ENCODE measurements at places on chromosomes 3 and 15.

DNA sequence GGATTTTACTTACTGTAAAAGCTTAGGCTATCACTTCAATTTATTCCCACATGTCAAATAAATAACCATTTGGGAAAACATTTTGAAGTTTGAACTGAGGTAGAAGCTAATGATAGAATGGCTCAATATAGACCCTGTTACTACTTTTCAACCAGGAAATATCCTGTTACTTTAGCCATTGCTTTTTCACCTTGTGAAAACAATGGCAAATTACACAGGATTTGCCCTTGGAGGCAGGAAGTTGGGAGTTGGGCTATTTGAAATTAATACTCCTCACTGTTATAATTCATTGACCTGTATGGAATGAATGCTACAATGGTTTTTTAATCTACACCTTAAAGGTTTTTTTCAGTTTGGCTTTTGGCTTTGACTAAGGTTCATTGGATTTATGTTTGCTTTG, 98.1 kb upstream of the UBE2E2 start:
- no peak for DNase-seq
- no peak overlapping the region for H3K27ac ChIP-seq
- no peaks in the 10 kb centered on the region for H3K36me3 ChIP-seq
- H3K4me1 ChIP-seq, result no peaks in the 10 kb centered on the region

- no peak overlapping the region for H3K4me3 ChIP-seq
- no peak overlapping the region for H3K27ac ChIP-seq
- no peaks in the 10 kb centered on the region for H3K4me1 ChIP-seq
- no peaks in the 10 kb centered on the region for H3K27me3 ChIP-seq
- DNase-seq, result no peak
Observed at GRCh38 chr15:93244696-93245660, 156.0 kb upstream of the RGMA start.

- no peaks in the 10 kb centered on the region for H3K36me3 ChIP-seq
- no peak overlapping the region for H3K4me3 ChIP-seq
- no peaks in the 10 kb centered on the region for H3K27me3 ChIP-seq
- DNase-seq, result no peak
- no peaks in the 10 kb centered on the region for H3K4me1 ChIP-seq
- no peak overlapping the region for H3K27ac ChIP-seq
Observed at GRCh38 chr3:45895686-45896468, 9.5 kb downstream of the CCR9 start.

DNA sequence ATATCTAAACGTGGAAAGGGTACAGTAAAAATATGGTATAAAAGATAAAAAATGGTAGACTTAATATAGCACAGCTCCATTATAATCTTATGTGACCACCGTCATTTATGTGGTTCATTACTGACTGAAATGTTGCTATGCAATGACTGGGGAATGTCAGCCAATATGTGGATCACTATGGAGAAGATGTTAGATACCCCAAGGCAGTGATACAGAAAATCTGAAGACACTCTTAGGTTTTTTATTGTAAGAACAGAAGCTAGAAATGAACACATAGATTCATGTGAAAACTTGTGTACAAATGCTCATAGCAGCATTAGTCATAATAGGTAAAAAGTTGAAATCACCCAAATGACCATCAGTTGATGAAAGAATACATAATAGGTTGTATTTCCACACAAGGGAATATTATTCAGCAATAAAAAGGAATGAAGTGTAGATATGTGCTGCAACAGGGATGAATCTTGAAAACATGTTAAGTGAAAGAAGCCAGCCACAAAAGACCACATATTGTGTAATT, 18.4 kb downstream of the MEF2A start:
- no peak for DNase-seq
- H3K36me3 ChIP-seq, result no peaks in the 10 kb centered on the region
- H3K4me1 ChIP-seq, result no peaks in the 10 kb centered on the region
- H3K27me3 ChIP-seq, result no peaks in the 10 kb centered on the region
- H3K27ac ChIP-seq, result no peak overlapping the region

DNA sequence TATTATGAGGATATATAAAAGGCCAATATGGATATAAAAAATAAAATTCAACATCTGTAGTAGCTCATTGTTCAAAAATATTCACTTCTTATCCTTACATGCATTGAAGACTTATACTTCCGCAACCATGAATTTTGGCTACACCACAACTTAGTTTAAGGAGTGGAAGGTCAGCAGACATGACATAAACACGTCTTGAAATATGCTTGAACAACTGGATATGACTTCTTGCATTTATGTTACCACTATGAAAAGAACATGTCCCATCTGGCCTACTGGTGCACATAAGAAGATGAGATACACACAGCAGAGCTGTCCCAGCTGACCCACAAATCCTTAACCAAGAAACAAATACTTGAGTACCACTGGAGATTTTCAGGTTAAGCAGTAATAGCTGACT, 52.1 kb downstream of the MYO9A start:
- H3K4me3 ChIP-seq, result no peak overlapping the region
- no peaks in the 10 kb centered on the region for H3K4me1 ChIP-seq
- no peaks in the 10 kb centered on the region for H3K36me3 ChIP-seq
- H3K27me3 ChIP-seq, result no peaks in the 10 kb centered on the region
- no peak overlapping the region for H3K27ac ChIP-seq
- no peak for DNase-seq

GRCh38 chr3:103787164-103787871, 1352.5 kb downstream of the ZPLD1 start:
- H3K27ac ChIP-seq, result no peak overlapping the region
- no peak overlapping the region for H3K4me3 ChIP-seq
- H3K36me3 ChIP-seq, result no peaks in the 10 kb centered on the region
- no peak for DNase-seq
- H3K27me3 ChIP-seq, result no peaks in the 10 kb centered on the region

DNA sequence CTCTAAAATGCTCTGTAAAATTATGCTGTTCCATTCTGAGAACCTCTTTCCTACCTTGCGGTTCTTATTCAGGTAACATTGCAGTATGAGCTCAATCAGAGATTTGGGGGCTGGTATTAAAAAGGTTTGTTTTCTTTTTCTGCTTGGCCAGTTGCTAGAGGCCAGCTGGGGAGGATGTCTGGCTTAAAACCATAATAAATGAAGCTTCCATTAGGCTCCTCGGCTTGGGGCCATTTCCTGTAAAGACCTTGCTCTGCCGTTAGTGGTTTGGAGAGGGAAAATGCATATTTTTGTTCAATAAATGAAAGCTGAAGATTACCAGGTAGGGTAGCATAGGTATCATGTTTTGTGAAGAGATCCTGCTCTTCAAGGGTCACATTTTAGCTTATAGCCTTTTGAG, 55.2 kb downstream of the MCTP2 start:
- H3K4me1 ChIP-seq, result no peaks in the 10 kb centered on the region
- no peak overlapping the region for H3K4me3 ChIP-seq
- no peak for DNase-seq
- no peaks in the 10 kb centered on the region for H3K27me3 ChIP-seq

DNA sequence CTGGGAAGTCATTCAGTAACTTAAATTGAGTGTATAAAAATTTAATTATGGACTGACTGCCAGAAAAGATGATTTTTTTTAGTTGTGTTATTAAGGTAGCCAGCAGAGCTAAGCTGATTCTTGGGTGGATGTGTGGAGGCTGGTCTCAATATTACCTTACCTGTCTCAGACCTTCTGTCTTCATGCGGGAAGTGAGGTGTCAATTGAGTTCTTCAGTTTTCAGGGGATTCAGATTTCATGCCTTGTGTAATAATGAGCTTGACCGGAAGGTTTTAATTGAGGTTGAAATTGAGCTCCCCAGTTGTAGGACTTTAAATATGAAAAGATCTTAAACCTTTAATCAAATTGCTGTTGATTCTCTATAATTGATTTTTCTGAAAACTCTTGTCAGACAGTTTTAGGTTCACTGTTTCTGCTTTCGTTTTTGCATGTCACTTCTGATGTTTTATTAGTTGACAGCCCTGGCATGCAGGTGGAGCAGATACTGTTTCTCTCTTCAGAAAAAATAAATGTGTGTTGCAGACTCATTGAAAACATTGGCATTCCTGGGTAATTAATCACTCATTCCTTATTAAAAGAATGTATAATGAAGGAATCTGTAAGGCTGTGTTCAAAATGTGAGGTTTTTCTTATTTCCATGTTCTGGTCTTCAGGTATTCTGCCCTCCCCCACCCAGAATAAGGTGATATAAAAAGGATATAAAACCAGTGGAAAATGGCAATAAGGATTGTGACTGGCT, 54.5 kb downstream of the PSMD6 start:
- H3K4me1 ChIP-seq, result no peaks in the 10 kb centered on the region
- no peak for DNase-seq
- H3K27me3 ChIP-seq, result no peaks in the 10 kb centered on the region
- peak overlapping the region; percentile 67 for H3K27ac ChIP-seq
- H3K36me3 ChIP-seq, result no peaks in the 10 kb centered on the region

- no peak overlapping the region for H3K4me3 ChIP-seq
- no peak overlapping the region for H3K27ac ChIP-seq
- no peaks in the 10 kb centered on the region for H3K4me1 ChIP-seq
- no peak for DNase-seq
- H3K27me3 ChIP-seq, result no peaks in the 10 kb centered on the region
Observed at GRCh38 chr3:131917006-131917405, 117.8 kb downstream of the CPNE4 start.

GRCh38 chr3:141275032-141275422, 43.4 kb downstream of the PXYLP1 start:
- H3K4me1 ChIP-seq, result no peaks in the 10 kb centered on the region
- no peak overlapping the region for H3K27ac ChIP-seq
- no peaks in the 10 kb centered on the region for H3K27me3 ChIP-seq
- DNase-seq, result no peak

GRCh38 chr15:23411841-23412240, 35.2 kb downstream of the GOLGA6L2 start:
- no peak overlapping the region for H3K27ac ChIP-seq
- no peak overlapping the region for H3K4me3 ChIP-seq
- H3K36me3 ChIP-seq, result no peaks in the 10 kb centered on the region
- no peaks in the 10 kb centered on the region for H3K27me3 ChIP-seq
- no peak for DNase-seq

GRCh38 chr15:57038496-57038895, 120.1 kb downstream of the TCF12 start:
- no peaks in the 10 kb centered on the region for H3K36me3 ChIP-seq
- H3K27me3 ChIP-seq, result no peaks in the 10 kb centered on the region
- DNase-seq, result no peak
- no peak overlapping the region for H3K4me3 ChIP-seq
- H3K27ac ChIP-seq, result no peak overlapping the region

GRCh38 chr15:88476635-88477060, 9.1 kb downstream of the MRPS11 start:
- DNase-seq, result no peak
- no peaks in the 10 kb centered on the region for H3K4me1 ChIP-seq
- peaks cover 59% of the 10 kb centered on the region for H3K36me3 ChIP-seq

DNA sequence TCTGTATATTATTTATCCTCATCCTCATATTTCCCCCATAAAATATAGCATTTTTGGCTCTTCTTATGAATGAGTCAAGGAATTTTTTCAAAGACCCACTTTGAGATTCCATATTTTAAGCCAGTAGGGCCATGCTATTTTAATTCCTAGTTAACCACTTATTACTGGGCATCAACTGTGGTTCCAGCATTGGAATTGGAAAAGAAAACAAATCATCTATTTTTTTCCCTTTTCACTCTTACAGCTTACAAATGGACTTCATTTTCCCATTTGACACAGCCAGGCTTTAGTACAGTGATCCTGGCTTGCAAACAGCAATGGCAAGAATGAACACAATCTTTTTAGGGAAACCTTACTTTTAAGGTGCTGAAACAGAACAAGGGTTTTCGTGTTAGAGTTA, 19.4 kb upstream of the PLCL2 start:
- H3K27ac ChIP-seq, result no peak overlapping the region
- no peaks in the 10 kb centered on the region for H3K27me3 ChIP-seq
- H3K4me1 ChIP-seq, result no peaks in the 10 kb centered on the region
- DNase-seq, result no peak
- no peaks in the 10 kb centered on the region for H3K36me3 ChIP-seq

DNA sequence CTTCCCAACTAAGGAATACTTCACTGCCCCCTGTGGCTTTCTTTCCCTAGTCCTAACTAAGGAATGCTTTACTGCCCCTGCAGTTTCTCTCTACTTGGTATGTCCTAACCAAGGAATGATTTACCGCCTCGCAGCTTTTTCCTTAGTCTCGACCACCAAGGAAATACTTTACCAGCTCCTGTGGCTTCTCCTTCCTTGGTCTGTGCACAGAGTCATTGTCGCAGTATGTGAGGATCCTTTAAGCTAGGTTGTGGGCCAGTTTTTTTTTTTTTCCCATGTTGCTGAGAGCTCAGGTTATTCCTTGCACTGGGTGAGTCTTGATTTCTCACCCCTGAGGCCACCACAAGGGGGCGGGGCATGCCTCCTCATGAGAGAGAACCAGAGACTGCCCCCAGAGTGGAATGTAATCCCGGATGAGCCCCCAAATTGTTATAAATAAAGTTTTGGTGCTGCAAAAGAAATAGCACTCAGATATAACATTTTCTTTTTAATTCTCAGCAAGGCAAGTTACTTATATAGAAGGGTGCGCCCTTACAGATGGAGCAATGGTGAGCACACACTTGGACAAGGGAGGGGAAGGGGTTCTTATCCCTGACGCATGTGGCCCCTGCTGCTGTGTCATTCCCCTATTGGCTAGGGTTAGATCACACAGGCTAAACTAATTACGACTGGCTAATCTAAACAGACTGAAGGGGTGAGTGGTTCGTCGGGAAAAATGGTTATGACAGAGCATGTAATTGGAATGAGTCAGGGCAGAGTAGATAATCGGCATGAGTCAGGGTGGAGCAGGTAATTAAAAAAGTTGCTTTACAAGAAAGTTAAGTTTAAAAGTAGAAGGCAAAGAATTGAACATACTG, 27.0 kb downstream of the NDUFB4 start:
- H3K4me3 ChIP-seq, result no peak overlapping the region
- no peaks in the 10 kb centered on the region for H3K36me3 ChIP-seq
- H3K27ac ChIP-seq, result no peak overlapping the region
- no peak for DNase-seq
- H3K4me1 ChIP-seq, result no peaks in the 10 kb centered on the region

DNA sequence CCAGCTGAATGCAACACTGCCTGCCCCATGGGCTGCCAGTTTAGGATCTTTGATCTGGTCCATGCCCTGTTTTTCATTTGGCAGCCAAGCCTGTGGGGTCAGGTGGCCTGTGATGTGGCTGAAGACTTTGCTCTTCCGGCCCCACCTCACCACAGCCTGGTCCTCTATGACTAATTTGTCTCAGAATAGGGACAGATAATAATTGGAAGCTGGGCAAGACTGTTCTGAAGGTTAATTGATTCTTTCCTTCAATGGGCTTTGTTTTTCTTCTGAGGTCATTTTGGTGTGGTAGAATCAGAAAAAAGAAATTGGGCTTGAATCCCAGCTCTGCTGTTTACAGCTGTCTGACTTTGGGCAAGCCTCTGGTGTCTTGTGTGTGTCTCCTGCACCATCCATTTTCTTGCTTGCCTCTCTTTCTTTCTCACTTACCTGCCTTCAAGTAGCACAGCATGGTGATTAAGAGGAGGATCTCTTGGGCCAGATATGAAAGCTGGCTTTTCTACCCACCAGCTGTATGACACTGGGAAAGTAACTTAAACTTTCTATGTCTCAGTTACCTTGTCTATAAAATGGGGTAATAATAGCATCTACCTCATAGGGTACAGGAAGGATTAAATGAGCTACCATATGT, 24.2 kb downstream of the ABHD2 start:
- no peaks in the 10 kb centered on the region for H3K4me1 ChIP-seq
- H3K27me3 ChIP-seq, result no peaks in the 10 kb centered on the region
- peak; percentile 84 for DNase-seq
- no peak overlapping the region for H3K4me3 ChIP-seq
- no peaks in the 10 kb centered on the region for H3K36me3 ChIP-seq

- no peaks in the 10 kb centered on the region for H3K4me1 ChIP-seq
- no peaks in the 10 kb centered on the region for H3K27me3 ChIP-seq
- H3K27ac ChIP-seq, result no peak overlapping the region
- no peaks in the 10 kb centered on the region for H3K36me3 ChIP-seq
- H3K4me3 ChIP-seq, result no peak overlapping the region
Observed at GRCh38 chr15:57866149-57866736, 159.7 kb downstream of the POLR2M start.
